Iris pigment epithelial cell (primary cell): ENCODE measurements at places on chromosomes 4 and X.

GRCh38 chr4:156496797-156497196 is 474.8 kb downstream of the PDGFC start:
- DNase-seq, result no peak

GRCh38 chr4:22444813-22445212 is 71.1 kb downstream of the ADGRA3 start:
- DNase-seq, result no peak

GRCh38 chr4:41110050-41110449 is 104.3 kb downstream of the APBB2 start:
- DNase-seq, result no peak

DNA sequence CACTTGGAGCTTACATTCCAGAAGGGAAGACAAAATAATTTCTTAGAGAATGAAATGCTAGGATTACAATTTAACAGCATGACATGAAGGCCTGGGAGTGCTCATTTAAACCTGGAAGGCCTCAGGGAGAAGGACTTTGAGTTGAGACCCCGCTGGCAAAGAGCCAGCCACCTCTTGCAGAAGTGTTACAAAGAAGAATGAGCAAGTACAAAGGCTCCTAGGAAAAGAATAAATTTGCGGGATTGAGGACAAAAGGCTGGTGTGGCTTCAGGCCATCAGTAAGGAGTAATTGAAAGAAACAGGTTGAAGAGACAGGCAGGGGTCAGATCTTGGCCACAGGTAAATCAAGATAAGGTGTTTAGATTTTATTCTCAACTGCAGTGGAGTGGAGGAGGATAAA is 3.1 kb upstream of the ELOVL6 start:
- no peak for DNase-seq
